ENCODE measurements at places on chromosomes 12 and 14.

DNA sequence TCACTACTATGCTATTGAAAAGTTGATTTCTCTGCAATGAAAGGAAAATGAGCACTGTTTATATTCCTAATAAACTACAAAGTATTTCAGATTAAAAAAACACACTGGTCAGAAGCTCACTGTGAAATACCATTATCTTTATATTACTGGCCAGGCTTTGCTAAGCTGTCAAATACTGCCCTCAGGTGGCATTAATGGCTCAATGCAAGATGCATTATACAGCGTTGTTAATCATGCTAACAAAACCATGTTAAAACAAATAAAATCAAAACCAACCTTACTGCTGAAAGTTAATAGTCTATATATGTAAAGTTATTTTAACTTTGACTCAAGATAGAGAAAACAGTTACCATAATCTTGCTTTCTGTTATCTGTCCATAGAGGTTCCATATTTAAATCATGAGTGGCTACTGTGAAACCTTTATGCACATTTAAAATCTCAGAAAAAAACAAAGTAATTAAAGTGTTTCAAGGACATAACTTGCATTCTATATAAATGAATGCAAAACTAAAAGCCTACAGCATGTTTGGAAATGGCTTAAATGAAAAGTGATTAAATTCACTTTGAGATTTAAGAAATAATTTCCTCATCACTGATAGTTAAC lies 121.7 kb downstream of the RALGAPA1 start:
- no peak for ATAC-seq

DNA sequence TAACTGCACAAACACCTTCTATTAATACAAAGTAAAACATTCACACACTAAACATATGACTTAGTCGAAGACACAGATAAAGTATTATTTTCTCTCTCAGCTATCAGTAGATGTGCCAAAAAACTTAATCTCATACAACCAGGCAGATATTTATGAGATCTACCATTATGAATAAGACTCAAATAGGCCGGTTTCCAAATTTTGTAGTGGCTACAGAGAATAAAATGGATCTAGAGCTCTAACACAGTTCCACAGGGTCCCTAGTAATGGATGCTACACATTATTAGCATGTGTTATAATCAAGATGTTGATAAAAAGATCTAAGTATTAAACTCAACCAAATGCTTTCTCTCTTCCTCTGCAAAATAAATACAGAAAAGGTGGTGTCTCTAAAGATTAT lies 10.4 kb downstream of the SAV1 start:
- no peak for ATAC-seq

GRCh38 chr14:45251912-45252311 lies 1.1 kb downstream of the MIS18BP1 start:
- no peak for ATAC-seq

- ATAC-seq = no peak
These were observed 46.1 kb downstream of the CPM start for GRCh38 chr12:68886636-68887572.

DNA sequence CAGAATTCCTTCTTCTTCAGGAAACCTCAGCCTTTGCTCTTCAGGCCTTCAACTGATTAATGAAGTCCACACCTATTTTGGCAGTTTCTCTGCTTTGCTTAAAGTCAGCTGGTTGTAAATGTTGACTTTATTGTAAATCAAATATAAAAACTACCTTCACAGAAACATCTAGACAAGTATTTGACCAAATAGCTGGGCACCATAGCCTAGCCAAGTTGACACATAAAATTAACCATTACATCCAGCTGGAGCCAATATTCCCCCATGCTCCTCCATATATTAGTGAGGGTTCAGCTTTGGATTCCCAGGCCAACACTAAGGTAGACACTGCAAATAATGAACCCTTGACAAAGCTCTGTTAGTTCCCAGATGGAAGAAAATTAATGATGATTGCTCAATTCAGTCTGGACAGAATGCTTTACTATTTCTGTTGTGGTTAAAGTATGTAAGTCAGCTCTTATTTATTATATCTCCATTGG lies 125.5 kb downstream of the ZFP36L1 start:
- ATAC-seq = no peak
